ENCODE measurements at places on chromosomes 7 and 10.

DNA sequence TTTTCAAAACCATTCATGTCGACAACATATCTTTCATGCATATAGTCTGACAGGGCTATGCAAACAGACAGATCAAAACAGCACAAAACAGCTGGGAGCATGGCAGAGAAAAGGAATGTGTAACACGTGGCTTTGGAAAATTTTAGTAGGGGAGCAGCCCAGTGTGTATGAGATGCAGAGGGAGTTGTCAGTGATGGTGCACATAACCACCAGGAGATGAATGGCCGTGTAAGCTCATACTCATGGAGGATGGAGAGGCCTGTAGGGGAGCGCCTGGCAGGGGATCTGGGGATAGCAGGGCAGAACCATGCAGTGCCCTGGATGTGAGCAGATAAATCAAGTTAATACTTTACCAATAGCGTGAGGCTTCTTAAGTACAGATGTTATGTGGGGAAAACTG, 45.7 kb downstream of the RHOBTB1 start:
- DNase-seq: no peak

DNA sequence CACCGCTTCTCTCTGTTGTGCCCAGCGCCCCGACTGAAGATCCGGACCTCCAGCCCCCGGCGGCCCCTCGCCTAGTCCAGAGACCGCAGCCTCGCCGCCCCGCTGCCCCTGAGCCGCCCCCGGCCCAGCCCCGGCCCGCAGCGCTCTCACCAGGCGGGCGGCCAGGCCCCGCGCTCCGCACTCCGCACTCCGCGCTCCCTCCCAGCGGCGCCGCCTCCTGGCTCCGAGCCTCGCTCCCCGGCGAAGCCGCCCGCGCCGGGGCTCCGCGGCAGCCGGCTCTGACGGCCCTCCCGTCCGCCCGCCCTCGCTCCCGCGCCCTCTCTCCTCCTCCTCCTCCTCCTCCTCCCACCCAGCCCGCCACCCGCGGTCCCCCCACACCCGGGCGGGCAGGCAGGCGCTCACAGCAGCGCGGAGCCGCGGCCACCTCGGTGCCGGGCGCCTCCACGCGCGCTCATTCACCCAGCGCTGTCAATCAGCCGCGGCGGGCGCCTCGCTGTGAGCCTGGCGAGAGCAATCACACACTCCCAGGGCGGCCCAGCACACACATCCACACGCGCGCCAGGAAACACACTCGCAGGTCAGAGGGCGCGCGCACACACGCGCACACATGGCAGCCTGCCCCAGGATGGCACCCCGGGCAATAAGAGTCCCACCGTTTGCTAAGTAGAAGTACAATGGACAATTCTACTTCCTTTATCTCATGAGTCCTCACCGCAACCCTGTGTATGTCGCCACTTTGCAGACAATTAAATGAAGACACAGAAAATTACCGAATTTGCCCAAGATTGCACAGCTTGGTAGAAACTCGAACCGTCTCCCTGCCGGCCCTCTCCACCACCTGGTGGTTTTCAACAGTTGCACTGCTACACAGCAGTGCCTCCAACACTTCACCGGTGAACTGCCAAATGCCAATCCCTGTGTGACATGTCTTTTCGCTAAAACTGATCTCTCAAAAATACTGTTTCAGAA, at the start of gene PRRT4:
PRRT4 (minus strand) TSS at position 280 of the 969 bp plus-strand sequence.
- no peak for DNase-seq

DNA sequence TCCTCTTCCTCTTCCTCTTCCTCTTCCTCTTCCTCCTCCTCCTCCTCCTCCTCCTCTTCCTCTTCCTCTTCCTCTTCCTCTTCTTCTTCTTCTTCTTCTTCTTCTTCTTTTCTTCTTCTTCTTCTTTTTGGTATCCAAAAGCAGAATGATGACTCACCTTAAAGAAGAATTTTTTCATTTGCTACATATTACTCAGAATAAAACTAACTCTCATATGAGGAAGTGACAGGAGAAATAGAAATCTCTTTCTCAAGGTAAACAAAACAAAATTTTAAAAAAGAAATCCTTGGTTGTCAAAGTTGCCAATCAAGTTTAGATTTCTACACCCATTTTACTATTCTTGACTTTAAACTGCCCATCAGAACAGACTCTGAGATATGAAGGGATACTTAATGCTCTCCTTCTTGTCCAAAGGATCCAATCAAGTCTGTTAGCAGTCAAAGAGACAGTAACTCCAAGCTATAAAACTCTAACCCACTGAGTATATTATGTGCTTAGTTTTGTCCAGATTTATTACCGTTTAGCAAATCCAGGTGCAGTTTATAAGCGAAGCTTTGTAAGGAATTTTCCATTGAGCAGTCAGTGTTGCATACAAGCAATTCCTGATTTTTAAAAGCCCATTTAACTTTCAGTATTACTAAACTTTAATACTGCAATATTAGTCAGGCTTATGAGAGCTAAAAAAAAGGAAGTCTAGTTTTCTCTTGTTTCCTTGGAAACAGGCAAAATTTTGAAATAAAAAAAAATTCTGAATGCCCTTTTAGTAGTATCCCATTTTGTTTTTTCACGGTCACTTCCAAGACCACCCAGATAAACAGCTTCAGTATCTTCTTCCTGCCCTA, 43.1 kb upstream of the SNX13 start:
- DNase-seq: no peak

DNA sequence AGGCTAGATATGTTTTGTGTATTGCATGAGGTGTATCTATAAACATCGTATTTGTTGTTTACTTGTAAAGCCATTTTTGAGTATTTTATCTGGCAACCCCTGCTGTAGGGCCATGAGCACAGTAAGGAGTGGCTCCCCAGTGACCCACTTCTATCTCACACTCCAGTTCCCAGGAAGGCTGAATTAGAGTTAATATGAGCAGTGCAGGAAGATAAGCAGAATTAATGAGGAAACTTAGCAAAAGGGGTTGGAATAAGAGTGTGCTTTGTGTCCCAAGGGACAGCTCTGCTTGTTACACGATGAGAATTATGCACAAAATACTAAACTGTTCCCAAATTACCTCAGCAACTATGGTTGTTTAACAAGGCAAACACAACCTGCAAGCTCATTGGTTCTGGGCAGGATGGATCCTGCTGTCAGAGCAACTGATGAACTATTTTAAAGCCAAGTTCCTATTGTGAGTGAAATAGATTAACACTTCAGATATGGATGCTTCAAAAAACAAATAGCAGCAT, 1005.8 kb downstream of the NRG3 start:
- no peak for DNase-seq

DNA sequence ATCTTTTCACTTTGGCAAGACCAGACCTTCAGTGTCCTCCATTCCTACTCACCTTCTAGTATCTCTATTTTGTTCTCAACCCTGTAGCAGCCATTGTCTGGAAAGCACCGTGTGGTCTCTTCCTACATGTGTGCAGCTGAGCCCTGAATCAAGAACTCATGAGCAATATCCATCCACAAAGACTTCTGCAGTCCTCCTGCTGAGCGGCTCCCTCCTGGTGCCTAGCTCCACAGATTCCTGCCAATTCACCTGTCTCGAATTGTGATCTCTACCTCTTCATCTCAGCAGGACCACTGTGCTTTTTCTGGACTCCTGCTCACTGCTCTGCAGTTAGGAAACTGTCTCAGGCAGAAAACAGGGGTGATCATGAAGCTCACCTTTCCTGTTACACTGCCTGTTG, 118.8 kb downstream of the RELN start:
- DNase-seq: no peak

DNA sequence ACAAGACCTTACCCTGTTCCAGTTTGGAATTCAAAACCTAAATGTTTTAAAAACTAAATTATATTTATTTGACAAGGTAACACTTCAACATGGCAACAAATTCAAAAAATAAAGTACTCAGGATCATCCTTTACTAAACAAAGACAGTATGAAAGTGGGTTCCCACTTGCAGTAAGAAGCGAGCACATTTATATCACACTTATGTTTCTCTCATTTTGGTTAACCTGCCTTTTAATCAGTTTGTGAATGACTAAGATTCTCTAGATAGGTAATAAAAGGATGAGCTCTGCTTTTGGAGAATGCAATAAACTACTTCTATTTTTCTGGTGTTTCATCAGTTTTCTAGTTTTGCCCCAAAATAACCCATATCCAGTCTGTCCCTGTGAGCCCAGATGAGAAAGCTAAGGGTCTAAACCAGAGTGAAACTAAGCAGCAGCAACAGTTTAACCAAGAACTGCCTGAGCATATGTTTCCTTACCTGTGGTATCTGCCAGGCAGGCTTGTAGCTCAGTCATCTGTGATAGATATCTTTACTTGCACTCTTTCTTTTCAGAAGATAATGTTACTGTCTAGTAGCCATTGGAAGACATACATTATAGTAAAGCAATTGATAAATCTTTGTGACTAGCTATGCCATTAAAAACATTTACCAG, 64.1 kb downstream of the ABLIM1 start:
- DNase-seq: no peak

GRCh38 chr7:22049766-22050500, 104.2 kb upstream of the CDCA7L start:
- DNase-seq: no peak

- DNase-seq: no peak
These were observed 89.6 kb upstream of the SMIM30 start for GRCh38 chr7:113207931-113208330.

DNA sequence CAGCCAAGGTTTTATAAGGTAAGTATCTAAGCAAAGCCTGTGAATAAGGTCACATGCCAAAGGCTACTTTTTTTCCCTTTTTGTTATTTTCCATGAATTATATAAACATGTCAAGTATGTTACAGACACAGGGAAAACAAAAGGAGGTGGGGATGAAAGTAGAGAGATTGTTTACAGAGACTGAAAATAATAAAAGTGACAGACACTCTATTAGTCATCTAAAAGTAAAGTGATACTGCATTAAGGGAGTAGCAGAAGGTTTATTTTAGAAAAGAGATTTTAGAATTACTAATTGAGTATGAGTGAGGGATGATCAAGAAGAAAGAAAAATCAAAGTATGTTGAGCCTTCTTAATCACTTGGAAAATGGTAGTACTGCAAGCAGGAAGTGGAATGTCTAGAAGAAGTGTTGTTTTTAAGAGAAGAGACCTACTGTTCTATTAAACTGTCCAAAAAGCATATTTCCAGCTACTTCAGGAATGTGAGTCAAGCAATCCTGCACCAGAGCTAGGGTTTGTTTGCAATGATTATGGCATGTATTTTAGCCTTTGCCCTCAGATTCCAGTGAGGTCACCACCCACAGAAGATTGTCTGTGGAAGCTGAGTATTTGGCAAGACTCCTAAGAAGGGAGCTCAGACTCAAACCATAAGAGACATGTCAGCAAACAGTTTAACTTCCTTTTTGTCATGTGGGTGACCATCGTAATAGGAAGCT, 177.9 kb upstream of the PLXDC2 start:
- DNase-seq: no peak

DNA sequence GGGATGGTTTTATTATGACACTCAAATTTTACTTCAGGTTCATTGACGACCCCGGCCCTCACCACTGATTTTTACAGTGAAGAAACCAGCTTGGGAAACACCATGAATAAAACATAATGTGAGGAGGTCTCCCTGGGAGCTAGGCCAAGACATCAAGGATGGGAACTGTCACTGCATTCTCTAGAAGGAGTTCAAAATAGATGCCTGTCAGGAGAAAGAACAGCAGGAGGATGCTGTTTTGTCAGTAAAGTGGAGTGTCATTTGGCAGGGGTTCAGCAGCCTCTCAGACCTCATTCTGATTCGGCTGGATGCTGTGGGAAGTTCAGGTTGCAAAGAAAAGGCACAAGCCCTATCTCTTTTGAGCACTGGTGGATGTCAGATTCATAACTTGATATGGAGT, 360.3 kb upstream of the C7orf33 start:
- DNase-seq: no peak

DNA sequence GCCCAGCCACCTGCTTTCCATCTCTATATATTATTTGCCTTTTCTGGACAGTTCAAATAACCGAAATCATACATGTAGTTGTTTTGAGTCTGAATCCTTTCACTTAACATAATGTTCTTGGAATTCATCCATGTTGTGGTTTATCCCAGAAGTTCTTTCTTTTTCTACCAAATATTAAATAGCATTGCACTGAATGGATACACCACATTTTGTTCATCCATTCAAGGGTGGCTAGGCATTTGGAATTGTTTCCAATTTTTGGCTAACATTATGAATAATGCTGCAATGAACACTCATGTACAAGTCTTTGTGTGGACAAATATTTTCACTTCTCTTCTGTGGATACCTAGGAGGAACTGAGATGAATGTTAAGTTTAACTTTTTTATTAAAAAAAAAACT, 18.0 kb downstream of the DNAJC1 start:
- DNase-seq: no peak

DNA sequence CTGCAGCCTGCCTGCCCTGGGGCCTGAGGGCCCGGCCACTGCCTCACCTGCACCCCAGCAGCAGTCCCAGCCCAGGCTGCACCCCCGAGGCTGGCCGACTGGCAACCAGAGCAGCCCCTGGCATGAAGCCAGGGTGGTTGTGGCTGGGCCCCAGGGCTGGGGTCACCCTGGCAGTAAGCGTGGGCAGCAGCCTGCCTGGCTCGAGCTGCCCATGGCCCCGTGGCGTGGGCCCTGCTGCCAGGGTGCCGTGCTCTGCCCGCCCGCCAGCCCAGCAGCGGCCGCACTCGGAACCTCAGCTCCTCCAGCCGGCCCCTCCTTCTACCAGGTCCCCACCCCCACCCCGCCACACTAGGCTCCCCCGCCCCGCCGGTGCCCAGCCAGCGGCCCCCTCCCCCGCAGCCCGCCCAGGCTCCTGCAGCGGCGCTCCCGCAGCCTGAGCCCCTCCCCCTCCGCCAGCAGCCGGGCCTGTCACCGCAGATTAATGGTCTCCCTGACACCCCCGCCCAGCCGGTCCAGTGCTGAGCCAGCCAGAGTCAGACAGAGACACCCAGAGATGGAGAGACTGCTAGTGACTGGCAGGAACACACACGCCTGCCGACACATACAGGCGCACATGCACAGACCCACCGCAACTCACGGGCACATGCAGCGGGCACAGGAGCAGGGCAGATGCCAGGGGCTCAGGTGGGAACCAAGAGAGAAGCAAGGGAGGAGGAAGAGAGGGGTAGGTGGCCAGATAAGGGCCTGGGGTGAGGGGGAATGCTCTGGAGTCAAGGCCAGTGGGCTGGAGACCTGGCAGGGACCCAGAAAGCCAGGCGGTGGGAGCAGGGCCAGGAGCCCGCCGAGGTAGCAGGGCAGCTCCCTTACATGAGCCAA, 22.4 kb downstream of the KCNH2 start:
- DNase-seq: no peak

- DNase-seq: no peak
These were observed 321.8 kb downstream of the ZNF248 start for GRCh38 chr10:37535459-37536246.

- DNase-seq: no peak
These were observed 254.1 kb downstream of the TNS3 start for GRCh38 chr7:47327698-47328391.

DNA sequence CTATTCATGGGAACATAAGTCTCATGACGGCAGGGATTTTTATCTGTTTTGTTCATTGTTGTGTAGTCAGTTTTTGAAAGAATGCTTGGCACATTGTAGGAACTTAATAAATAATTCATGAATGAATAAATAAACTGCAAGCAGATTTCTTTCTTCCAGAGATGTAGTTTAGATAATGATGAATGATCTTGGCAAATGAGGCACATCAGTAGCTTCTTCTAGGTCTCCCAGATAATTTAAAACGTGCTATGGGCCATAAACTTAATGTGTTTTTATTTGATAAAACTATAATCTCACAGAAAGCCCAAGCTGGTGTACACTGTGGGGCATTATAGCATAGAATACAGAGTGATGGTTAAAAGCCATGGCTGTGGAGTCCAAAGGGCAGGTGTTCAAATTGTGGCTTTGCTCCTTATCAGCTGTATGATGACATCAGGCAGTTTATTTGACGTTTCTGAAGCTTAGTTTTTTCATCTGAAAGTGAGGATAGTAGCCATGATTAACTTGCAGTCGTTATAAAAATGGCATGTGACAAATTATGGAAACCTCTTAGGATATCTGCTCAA, 3.5 kb downstream of the MGAM start:
- DNase-seq: no peak
